ENCODE measurements at places on chromosomes 5 and 9.

- DNase-seq: no peak
Observed at GRCh38 chr5:128241051-128241695, 157.6 kb downstream of the SLC12A2 start.

DNA sequence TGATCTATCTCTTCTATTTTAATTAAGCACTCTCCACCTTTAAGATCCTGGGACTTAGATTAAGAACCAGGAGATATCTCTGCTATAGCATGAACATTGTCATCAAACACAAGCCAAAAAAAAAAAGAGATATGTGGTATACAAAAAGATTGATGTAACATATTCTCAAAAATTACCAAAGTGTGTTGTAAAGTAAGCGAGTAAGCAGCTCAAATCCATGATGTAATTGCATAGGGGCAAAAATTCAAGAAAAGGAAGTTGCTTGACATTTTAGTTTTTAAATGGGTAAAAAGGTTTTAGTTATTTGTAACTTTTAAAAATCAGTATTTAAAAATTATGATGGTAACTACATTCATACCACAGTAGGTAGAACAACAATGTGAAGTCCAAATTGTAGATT, 40.7 kb downstream of the CNTRL start:
- no peak for DNase-seq

- DNase-seq: no peak
Observed at GRCh38 chr5:10695055-10695649, 65.9 kb downstream of the DAP start.

GRCh38 chr9:123530244-123530643, 174.2 kb downstream of the CRB2 start:
- DNase-seq: no peak

DNA sequence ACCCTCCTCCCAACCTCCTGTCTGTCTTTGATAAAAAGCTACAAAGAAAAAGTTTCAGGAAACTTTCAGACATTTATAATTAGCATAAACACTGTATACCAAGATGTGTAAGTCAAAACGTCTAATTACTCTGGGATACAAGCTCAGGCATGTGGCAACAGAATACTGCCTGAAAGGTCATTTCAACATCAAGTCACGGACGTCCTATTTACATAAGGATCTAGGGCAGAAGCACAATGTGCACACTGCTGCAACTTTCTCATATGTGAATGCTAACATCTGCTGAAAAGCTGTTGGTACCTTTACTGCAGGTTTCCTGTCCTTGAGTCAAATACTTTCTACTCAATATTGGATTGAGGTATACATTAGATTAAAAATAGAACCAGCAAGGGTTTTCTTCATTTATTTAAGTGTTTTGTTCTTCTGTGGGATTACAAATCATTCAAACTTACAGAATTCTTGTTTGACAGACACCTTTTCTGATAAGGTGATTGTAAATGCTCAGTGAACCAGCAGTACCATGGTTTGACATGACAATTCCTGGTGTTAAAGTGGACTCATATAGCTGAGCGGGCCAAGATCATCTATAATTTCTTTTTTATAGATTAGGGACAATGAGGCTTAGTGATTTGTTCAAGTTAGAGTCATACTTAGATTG, 36.8 kb downstream of the ELL2 start:
- no peak for DNase-seq

- no peak for DNase-seq
Observed at GRCh38 chr9:114037961-114038723, 40.0 kb downstream of the AMBP start.

- no peak for DNase-seq
Observed at GRCh38 chr5:21672360-21672759, 1180.8 kb downstream of the CDH12 start.

GRCh38 chr9:18143073-18143745, 330.7 kb upstream of the ADAMTSL1 start:
- DNase-seq: no peak

DNA sequence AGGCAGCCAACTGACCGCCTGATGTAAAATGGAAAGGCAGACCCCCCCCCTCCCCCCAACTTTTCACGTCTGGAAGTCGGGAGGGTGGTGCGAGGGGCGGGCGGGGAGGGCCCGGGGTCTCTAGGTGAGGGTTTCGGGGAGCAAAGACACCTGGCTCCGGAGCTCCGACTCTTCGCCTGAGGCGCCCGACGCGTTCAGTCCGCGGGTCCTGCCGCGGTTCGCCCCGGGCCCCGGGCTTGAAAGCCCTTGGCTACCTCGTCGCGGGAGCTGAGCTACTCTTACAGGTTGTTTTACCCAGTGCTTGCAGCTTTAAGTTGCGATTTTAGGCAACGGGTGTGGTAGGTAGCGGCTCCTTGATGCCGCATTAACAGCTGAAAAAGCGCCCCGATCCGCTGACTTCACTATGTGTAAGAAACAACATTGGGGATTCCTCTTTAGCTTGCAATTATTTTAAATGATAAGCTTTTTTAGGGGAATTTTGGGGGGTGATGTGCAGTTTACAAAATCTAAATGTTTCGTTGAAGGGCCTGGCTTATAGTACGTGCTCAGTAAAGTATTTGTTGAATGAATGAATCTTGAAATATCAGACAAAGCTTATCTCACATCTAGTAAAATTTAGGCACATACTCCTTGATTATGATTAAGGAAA, 722 bp downstream of the CDC42SE2 start:
- no peak for DNase-seq
